ENCODE measurements at places on chromosomes 4 and X.

GRCh38 chrX:1400742-1401471 lies 9.0 kb upstream of the SLC25A6 start:
- DNase-seq, result no peak

GRCh38 chr4:30028826-30029225 lies 691.3 kb upstream of the PCDH7 start:
- DNase-seq, result no peak

- DNase-seq, result no peak
Measured at GRCh38 chr4:147246096-147246495, 234.8 kb upstream of the EDNRA start.

DNA sequence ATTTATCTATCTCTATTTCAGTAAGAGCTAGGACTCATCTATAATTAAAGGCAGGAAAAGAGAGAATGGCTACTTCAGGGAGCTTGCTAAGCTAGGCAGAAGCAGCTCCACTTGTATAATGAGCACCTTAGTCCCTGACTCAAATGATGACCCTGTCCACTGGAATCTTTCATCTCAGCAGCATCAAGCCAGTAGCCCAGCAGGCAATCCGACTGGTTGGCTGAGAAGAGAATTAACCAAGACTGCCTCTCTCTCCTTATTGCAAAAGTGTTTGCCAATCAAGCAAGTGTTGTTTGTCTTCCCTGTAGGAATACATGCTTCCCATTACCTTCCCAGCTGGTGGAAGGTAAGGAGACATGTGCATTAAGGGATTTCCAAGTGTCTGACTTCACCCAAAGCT lies 3.9 kb upstream of the SPOCK3 start:
- DNase-seq, result no peak

- DNase-seq, result no peak
Measured at GRCh38 chr4:88014386-88014905, 7.0 kb downstream of the PKD2 start.

- DNase-seq, result no peak
Measured at GRCh38 chr4:109319684-109320083, 17.2 kb upstream of the COL25A1 start.

DNA sequence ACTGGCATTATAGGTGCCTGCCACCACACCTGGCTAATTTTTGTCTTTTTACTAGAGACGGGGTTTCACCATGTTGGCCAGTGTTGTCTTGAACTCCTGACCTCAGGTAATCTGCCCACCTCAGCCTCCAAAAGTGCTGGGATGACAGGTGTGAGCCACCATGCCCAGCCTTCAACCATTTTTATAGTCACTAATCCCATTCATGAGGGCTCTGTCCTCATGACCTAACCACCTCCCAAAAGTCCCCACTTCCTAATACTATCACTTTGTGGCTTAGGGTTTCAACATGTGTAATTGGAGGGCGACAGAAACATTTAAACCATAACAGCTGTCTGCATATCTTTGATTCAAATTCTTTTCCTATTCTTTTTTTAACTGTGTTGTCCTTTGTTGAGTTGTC lies 229.6 kb upstream of the AGA start:
- no peak for DNase-seq

DNA sequence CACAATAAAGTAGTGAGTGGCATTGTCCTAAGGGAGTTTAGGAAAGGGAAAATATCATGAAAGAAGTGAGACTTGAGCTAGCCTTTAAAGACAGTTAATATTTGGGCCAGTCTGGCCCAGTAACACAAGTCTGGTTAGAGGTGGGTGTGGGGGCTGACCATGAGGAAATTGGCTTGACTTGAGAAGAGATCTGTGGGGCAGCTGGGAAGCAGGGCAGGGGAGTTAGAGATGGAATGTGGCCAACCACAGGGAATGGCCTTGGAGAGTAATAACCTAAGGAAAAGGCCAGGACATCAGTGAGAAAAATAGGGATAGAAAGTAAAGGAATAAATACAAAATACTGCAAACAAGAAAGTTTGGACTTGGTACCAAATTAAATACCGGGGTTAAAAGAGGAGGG lies 71.3 kb downstream of the CLCN5 start:
- no peak for DNase-seq

DNA sequence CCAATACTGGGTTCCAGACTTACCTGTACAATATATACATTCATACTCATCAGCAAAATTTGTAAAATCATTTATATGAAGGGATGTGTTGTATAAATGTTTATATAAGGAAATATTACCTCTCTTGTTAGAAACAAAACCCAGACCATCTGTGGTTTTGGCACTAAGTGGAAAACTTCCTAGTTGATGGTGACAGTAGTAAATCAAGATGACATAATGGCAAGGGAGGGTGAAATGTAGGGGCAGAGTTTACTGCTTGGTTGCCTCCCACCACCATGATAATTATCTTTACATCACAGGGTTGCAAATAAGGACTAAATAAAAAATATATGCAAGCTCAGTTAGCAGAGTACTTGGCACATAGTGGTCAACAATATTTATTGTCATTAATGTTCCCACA lies 365.3 kb upstream of the TEX13C start:
- DNase-seq, result no peak

- peak; percentile 45 for DNase-seq
Measured at GRCh38 chr4:107631560-107631959, 88.5 kb downstream of the PAPSS1 start.
